ENCODE measurements at places on chromosomes 6 and 20.

DNA sequence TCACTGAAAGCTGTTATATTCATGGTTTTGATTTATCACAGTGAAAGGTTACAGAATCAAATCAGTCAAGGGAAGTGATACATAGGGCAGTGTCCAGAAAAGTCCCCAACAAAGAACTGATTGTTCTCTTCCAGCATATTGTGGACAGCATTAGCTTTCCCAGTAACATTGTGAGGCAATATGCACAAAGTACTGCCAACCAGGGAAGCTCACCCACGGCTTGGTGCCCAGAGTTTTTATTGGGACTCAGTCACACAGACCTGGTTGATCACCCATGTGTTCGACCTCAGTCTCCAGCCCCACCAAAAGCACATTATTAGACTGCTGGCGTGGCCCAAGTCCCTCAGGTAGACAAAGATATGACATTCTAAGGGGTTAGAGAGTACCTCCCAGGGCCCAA, 76.0 kb downstream of the LCA5 start:
- DNase-seq: no peak

GRCh38 chr6:168526841-168527281, 85.9 kb downstream of the SMOC2 start:
- DNase-seq: no peak

- no peak for DNase-seq
Measured at GRCh38 chr6:110137924-110138887, 41.3 kb downstream of the WASF1 start.

DNA sequence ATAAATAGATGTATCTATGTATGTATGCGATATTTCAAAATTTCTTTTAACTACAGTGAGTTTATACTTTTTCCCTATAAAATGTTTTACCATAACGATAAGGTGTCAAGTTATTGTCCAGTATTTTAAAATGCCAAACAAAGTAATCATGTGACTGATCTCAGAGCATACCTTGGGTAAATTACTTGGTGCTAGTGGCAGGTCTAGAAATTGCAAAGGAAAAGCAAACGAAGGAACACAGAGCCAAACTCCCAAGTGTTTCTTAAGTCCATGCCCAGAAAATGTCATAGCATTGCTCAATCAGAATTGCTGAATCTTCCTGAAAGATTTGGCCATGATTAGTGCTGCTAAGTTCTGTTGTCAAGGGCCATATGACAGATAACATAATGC, 77.5 kb downstream of the CAP2 start:
- no peak for DNase-seq

DNA sequence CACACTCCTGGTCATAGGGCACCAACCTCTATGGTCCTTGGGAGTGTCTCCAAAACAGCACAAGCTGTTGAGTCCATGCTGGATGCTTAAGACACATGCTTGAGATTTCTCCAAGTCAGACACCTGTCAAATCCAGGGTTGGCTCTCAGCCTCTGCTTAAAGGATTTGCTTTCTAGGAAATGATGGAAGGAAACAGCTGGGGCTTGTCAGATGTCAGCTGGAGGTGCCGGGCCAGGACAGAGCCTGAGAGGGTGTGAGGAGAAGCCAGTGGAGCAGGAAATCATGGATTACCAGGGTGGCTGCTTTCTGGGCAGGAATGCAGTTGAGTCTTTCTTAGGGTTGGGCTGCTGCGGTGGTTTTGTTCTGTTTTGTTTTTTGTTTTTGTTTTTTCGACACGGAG, 83.0 kb upstream of the FAM184A start:
- no peak for DNase-seq

Measured in stimulated activated CD4-positive, alpha-beta T cell treated with anti-CD3 and anti-CD28 coated beads, TNF-alpha, amount 100 ng/mL, for 48 hours (primary cell).